Right ventricle myocardium inferior (tissue), 1 donor: ENCODE measurements at places on chromosomes 4 and X. TPM values are rescaled to one million over a fixed set of nuclear protein-coding genes. Genes with fewer than 3 reads are reported as not detected.
A peak's percentile ranks its signal among the peaks of the same experiment; 100 is the strongest.

Gene IL13RA2
- total RNA-seq = not detected

Gene RAB9A
- 20.7 TPM for total RNA-seq

DNA sequence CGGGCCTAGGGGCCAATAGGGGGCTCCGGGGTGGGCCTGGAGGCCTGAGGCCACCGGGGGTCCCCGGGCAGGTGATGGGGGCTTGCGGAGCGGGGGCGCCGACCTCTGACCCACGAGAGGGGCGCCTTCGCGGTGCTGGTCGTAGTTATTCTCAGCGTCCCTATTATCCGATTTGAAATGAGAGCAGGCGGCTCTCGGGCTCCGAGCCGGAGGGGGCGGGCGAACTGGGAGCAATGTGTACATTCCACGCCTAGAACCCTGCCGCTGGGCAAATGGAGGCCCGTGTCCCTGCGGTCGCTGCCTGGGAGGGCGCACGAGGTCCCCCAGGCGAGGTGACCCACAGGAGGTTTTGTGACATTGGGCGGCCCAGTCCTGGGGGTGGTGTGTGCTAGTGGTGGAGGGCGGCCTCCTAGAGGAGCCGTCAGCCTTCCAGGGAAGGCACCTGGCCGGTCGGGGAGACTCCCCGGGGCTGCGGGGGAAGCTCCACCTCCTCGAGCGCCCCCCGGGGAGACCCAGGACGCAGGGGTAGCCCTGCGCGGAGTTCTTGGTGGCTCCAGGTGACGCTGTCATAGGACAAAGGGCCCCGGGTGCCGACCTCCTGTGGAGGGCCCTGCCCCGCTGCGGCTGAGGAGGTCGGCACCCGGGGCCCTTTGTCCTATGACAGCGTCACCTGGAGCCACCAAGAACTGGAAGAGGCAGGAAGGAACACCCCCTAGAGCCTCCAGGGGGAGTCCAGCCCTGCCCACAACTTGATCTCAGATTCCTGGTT, 102.6 kb upstream of the PRKX start:
- peak; percentile 68 for DNase-seq

- no peak for DNase-seq
Measured at GRCh38 chrX:38652934-38653442, 91.6 kb downstream of the TSPAN7 start.

DNA sequence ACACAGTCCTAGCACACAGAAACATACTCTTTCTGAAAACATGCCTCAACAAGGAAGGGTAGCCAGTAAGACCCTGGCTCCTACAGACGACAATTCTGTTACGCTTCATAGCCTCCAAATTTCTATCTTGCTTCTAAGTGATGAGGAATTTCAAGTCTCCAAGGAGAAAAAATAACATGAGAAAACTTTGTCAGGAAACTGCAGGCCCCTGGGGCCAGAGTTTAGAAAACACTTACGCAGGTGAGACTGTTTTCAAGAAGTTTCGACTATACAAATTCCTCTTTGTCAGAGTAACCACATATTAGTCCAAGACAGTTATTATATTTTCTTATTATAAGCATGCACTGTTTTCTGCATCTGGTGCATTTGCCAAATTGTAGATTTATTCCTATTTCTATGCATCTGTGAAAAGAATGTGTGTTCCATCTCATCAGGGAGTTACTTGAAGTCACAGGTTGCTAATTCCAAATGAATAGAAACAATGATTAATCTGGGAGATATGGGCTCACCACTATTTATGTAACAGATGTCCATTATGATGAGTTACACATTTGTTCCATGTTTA, 30.3 kb upstream of the HCCS start:
- DNase-seq = no peak

DNA sequence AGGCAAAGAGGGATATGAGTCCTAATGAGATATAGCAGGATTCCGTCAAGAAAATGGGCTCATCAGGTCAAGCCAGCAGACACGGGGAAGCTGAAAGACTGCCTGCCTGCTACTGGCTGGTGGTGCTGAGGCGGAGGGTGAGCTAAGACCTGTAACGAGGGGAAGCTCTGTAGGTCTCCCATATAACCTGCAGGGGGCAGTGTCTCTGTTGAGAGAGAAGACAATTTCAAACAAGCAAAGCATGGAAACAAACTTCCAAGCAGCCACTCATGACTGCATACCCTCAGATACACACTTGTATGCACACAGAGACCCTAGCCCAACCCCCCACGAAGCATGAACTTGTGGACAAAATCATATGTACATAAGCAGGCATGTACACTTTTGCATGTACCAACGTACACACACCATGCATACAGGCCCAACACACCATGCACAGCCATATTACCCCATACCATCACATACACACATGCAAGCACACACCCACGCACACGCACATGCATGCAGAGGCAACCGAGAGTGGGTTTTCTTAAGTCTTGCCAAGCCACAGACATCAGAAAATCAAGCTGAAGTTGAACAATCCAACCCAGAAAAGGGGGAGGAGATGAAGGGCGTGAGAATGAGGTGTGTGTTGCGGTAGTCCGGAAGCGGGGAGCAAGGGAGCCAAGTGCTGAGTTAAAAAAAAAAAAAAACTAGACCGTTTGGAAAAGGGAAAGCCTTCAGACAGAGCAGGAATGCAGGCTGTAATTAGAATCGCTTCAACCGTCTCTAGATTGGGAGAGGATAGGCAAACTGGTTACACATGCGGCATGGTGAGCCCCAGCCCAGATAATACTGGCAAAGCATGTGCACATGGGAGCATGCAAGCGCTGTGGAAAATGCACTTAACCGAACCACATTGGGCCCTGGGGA, 71.0 kb downstream of the PJA1 start:
- no peak for DNase-seq

DNA sequence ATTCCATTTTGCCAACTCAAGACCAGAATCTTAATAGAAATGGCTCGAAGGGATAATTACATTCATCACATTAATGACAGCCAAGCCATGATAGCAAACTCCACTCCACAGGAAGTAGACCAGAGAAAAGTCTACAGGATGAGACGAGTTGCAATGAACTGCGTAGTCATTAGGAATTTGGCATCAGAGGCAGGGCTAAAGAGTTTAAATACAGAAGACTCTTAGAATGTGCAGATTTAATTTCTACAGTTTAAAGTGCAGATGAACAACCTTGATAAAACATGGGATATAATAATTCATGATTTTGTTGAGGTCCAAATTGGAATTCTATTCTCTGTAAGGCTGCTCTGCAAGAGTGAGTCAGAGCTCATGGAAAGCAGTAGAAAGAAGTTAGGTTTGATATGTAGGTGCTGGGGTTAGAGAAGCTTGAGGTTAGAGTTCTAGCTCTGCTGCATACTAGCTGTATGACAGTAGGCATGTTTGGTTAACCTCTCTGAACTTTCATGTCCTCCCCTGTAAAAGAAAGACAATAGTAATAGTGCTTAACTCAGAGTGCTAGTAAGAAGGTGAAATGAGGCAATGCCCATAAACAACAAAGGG, 32.2 kb downstream of the LNX1 start:
- DNase-seq = no peak

- DNase-seq = no peak
Measured at GRCh38 chrX:79556800-79557199, 189.7 kb upstream of the ITM2A start.

DNA sequence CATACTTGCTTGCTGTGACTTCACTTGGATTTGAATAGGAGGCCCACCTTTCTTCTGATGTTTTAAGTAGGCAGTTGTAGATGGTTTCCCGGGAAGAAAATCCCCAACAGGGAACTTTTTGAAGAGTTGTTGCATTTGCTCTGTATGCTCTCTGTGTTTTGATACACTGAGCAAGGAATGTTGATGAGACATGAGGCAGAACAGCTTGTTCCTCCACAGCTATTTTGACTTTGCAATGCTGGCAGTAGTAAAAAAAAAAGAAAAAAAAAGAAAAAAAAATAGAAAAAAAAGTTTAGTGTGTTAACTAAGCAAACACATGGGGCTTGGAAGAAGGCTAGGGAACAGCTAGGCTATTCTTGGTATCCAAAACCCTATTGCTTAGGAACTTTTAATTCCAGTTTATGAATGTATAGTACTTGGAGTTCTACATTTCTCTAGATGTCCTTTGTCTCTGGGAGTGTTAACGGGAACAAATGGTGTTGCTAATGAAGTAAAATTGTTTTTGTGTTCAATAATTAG, 23.4 kb upstream of the PAQR3 start:
- no peak for DNase-seq
